ENCODE measurements at places on chromosomes 6 and 20. TPM values are rescaled to one million over a fixed set of nuclear protein-coding genes. Genes with fewer than 3 reads are reported as not detected.

Gene CST4
- total RNA-seq, result not detected

Gene PNLDC1
- total RNA-seq, result 0.65 TPM

Gene HM13
- total RNA-seq, result 110 TPM

Gene TCFL5
- total RNA-seq, result 17.9 TPM

Gene SIRPA
- 125 TPM for total RNA-seq

Gene NRN1
- 142 TPM for total RNA-seq

Gene PDRG1
- 3.1 TPM for total RNA-seq

Gene SOBP
- 10.4 TPM for total RNA-seq

Gene VSX1
- total RNA-seq, result not detected

Gene LPA
- total RNA-seq, result not detected

Gene PACSIN1
- total RNA-seq, result not detected

Gene PPP1R16B
- total RNA-seq, result not detected

Gene CALHM5
- 3.1 TPM for total RNA-seq

Gene TSPO2
- not detected for total RNA-seq

Gene PRRT1
- total RNA-seq, result 0.54 TPM

Gene TRAPPC3L
- total RNA-seq, result 0.11 TPM

All from articular chondrocyte of knee joint (primary cell).